ENCODE measurements at places on chromosomes 4 and X.

DNA sequence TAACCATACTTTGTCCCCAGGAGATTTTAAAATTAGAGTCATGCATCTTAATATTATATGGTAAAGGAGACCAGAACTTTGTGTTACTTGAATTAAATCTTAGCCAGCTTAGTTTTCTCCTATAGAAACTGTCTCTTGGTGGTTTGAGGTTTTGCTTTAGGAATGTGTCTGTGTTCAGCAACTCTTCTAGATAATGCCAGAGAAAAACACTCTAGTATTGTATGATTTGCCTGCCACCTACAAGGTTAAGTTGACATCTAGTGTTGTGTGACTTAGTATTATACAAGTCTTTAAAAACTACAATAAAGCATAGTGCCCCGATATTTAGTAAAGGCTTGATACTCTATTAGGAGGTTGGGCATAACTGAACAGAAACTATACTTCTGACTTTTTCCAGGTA lies 2.1 kb downstream of the UGT8 start:
- no peak for DNase-seq

GRCh38 chr4:105472871-105473323 lies 965 bp downstream of the PPA2 start:
- DNase-seq = no peak

GRCh38 chr4:34108391-34108790 lies 2135.9 kb downstream of the ARAP2 start:
- DNase-seq = no peak

- no peak for DNase-seq
Observed at GRCh38 chr4:79897174-79897573, 175.9 kb downstream of the ANTXR2 start.

DNA sequence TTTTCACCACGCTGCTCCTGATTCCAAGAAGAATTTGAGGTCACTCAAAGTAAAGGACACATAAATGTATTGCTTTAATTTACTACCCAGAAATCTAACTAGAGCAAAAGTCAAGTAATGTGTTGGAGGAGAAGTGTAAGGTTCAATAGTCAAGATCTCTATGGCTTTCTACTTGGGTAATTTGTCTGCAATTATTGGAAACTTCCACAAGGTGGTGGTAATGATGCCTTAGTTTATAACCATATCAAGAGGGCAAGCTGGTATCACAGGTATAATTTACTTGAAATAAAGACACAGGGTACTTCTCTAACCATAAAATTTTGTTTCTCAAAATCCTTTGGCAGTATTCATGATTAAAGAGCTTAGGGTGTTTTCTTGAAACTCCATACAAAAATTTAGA lies 10.2 kb upstream of the GRIA3 start:
- DNase-seq = no peak

DNA sequence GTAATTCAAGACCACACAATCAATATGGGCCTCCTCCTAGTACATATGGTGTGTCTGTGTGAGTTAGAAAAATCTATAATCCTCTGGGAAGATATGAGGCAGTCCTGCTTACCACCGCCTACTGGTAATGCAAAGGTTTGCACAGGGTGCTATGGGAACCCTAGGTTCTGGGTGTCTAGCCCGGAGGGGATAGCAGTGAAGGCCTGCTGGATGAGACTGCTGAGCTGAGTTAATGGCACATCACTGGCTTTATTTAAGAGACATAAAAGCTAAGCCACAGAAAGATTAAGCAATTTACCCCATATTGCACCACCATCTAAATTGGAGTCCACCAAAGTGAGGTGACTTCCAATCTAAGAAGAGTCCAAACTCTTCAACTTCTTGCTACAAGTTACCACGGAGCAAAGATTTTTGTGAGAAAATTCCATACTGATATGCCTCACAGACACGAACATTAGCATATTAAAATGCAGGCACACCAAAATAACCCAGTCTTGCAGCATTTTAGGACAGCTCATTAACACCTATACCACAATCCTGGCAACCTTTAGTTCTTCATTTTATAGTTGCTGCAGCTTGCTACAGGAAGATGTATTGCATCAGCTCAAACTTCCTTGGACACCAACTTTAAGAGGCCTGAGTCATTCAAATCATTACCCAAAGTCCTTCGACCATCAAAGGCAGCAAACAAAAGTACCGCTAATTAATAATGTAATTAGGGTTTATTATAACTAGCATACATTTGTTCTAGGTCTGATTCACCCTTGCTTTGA lies 13.7 kb downstream of the DGKK start:
- DNase-seq = no peak

GRCh38 chr4:105909787-105910281 lies 14.6 kb downstream of the NPNT start:
- DNase-seq = no peak

DNA sequence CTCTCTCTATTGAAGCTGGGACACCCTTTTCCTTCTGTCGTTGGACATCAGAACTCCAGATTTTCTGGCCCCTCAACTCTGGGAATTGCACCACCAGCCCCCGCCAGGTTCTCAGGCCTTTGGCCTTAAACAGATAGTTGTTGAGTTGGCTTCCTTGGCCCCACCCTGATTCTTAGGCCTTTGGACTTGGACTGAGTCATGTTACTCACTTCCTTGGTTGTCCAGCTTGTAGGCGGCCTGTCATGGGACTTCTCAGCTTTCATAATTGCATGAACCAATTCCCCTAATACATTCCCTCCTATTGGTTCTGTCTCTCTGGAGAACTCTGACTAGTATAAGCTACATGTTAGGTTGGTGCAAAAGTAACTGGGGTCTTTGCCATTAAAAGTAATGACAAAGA lies 195.7 kb downstream of the GPAT3 start:
- DNase-seq = no peak

GRCh38 chrX:134023851-134024281 lies 38.5 kb upstream of the GPC3 start:
- no peak for DNase-seq

- DNase-seq = no peak
Observed at GRCh38 chr4:96293806-96294205, 453.9 kb downstream of the PDHA2 start.

DNA sequence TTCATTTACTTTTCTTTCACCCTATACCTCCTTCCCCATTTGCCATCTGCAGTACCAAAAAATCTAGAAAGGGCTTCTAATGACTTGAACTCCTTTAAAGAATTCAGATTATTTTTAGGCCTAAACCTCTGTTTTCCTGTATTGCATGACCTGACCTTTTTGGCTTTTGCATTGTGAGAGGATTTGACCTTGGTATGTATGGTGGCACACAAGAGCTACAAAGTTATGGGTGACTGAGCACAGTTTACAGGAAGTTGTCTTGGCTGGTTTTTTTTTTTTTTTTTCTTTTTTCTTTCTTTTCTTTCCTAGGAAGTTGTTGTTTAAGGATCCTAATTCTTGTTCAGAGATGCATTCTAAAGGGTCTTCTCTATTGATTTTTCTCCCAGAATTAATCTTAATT lies 32.0 kb upstream of the MTMR8 start:
- no peak for DNase-seq

DNA sequence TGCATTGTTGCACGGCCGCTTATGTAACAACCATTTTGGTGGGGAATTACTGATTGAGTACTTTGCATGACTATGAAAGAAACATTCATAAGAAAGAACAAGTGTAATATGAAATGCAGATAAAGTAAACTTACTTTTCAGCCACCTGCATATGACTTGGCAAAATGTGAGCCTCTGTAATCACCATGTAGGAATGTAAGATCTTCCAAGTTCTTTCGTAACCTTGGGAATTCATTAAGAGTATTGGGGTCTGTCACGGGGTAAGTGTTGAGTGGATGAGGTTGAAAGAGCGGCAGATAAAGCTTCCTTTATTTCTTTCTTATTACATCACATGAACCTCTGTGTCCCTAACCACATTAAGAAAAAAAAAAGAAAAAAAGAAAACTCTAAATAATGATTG lies 348.5 kb upstream of the NR3C2 start:
- DNase-seq = no peak

DNA sequence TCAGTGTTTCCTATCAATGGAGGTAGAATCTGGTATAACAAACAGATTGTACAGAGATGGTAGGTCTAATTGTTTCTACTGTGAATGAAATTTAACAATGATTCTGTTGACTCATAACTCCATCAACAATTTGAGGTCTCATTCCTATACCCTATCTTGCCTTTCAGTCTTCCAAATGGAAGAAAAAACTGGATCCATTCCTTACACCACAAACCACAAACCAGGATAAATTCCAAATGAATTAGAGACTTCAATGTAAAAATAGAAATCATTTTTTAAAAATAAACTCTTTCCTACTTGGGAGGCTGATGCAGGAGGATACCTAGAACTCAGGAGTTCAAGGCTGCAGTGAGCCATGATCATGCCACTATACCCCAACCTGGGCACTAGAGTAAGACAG lies 114.4 kb upstream of the WDR44 start:
- DNase-seq = no peak

DNA sequence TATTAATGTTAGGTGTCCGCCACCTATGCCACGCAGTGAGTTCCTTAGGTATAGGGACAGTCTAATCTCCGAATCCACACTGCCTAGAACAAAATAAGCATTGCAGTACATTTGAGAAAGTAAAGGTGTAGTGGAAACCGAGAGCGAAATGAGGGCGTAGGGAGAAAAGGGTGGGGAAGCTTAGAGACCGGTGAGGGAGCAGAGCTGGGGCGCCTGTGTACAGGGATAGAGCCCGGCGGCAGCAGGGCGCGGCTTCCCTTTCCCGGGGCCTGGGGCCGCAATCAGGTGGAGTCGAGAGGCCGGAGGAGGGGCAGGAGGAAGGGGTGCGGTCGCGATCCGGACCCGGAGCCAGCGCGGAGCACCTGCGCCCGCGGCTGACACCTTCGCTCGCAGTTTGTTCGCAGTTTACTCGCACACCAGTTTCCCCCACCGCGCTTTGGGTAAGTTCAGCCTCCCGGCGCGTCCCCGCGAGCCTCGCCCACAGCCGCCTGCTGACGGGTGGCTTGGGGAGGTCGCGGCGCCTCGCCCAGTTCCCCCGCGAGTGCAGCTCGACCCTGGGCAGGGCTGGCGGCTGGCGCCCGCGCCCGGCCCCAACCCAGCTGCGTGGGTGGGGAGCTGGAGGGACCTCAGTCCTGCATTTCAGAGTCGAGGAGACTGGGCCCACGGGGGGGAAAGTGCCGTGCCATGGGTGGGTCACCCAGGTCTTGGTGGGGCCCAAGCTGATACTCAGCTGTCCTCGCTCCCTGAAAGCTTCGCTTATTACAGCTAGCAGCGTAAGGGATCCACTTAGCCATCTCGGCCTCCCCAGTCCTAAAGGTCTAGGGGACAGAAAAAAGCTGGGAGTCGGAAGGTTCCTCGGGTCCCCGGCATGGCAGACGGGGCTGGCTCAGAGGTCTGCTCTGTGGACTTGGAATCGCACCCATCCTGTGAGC lies at the start of gene ANXA3:
ANXA3 (plus strand) TSS at position 351 of the 932 bp plus-strand sequence. CDS start 2,704 bp downstream, outside the sequence.
- no peak for DNase-seq

GRCh38 chr4:81256059-81256970 lies 41.3 kb upstream of the PRKG2 start:
- DNase-seq = no peak

DNA sequence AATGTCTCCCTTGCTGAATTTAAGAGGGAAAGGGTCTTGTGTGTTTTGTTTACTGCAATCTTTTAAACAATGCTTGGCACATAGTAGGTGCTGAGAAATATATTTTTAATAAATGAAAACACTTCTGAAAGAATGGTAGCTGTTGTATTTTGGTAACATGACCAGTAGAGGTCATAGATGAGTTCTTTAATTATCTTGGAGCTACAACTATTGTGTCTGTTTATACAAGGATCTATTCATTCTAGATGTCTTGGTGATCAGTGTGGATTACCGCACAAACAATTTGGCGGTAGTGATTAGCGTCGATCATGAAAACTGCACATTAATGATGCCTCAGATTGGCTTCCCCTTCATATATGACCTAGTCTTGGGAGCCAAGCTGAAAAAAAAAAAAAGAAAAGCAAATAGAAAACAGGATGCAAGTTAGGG lies 21.4 kb upstream of the SCRG1 start:
- no peak for DNase-seq

DNA sequence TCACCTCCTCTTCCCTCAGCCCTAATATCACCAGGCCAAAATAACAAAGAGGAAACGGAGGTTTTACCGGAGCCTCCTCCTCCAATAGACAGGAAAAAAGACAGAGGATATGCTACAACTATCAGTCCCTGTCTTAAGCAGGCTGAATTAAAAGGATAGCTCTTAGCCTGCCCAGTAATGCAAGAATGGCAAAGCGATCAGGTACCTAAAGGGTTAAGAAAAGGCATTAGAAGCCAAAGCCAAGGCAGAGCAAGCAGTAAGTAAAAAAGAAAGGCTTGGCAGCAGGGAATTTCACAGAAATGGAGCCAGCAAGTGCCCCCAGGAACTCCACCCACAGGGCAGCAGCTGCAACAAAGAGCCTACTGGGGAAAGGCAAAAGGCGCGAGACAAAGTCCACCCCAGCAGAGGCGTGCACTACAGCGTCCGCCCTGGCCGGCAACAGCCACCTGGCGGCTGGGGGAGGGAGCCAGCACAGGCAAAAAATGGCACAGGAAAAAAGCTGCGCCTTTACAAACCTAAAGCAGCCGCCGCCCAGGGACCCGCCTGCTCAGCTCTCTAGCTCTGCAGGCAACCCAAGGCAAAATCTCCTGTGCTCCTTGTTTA lies 220.6 kb upstream of the ZC4H2 start:
- no peak for DNase-seq

GRCh38 chrX:37692918-37693317 lies 7.3 kb downstream of the XK start:
- no peak for DNase-seq

DNA sequence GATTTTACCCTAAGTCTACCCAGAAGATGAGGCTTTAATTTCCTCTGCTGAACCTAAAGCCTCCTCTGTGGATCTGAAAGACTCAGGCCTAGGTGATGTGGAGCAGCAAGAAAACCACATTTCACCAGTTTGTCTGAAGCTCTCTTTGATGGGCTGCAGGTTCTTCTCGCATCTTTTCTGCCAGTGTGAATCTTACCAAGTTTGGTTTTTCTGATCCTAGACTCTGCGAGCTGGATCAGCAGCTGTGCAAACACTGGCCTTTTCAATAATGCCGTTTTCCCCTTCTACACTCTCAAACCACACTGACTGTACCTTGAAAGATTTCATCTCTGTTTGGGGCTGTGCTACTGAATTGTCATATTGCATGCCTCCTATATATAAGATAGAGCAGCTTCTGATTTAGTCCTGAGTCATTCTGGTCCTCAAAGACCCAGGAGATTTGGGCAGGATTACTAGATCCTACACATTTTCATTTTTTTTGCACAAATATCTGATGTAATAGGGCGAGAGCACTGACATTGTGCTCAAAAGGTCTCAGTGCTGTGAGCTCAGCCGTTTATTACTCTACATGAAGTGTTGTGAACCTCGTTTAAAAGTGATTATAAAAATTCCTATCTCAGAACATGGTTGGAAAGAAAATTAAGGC lies 133.6 kb upstream of the FAM9C start:
- no peak for DNase-seq

DNA sequence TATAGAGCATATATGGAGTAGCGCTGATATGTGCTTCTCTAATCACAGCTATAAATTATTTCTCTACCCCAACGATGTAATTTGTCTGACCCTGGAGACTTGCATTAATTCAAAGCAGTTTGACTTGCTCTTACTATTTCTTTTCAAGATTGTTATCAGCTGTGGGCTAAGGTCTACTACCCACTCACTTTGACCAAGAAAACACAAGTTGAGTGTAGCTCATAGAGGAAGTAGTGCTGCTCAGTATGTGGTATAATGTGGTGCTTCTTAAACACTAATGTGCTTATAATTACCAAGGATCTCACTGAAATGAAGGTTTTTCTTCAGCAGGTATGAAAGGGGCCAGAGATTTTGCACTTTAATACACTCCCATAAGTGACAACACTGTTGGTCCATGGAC lies 70.1 kb downstream of the INPP4B start:
- no peak for DNase-seq

Measured in stimulated activated CD4-positive, alpha-beta T cell treated with anti-CD3 and anti-CD28 coated beads, Interleukin-2, amount 100 ng/mL, for 24 hours (primary cell).